ENCODE measurements at places on chromosomes 1 and 21.

GRCh38 chr1:186155594-186155993, 219.5 kb downstream of the TPR start:
- DNase-seq = peak; percentile 70

- no peak for DNase-seq
Measured at GRCh38 chr1:69987881-69988280, 217.5 kb downstream of the LRRC40 start.

GRCh38 chr1:11835441-11836225, 11.9 kb downstream of the NPPA start:
- no peak for DNase-seq

DNA sequence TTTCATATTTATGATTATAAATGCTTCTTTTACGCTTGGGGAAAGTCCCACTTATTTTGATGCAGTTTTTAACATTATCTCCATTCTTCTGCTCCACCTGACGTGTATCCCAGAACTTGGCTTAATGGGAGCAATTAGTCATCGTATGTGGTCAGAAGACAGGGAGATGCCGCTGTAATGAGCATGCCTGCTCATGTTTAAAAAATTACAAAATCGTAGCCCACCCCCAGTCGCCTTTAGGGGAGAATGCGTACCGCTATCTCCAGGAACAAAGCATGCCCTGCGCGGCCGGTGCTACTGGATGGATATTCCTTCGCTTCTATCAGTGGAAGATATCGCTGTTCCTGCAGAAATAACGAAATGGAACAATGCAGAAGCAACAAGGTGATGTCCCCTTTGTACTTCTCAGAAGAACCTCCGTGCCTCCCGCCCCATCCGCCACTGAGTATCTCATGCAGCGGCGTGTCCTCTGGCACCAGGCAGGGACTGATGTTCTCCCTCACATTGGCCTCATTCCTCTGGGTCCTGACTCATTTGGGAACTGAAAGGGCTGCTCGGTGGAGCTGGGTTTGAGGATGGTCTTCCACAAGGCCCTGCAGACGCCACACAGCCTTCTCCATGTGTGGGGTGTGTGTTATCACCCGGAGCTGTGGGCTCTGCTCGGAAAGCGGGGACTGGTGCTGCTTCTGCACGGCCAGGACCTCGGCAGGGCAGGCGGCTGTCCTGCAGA, 116.3 kb upstream of the COL6A1 start:
- peak; percentile 78 for DNase-seq

DNA sequence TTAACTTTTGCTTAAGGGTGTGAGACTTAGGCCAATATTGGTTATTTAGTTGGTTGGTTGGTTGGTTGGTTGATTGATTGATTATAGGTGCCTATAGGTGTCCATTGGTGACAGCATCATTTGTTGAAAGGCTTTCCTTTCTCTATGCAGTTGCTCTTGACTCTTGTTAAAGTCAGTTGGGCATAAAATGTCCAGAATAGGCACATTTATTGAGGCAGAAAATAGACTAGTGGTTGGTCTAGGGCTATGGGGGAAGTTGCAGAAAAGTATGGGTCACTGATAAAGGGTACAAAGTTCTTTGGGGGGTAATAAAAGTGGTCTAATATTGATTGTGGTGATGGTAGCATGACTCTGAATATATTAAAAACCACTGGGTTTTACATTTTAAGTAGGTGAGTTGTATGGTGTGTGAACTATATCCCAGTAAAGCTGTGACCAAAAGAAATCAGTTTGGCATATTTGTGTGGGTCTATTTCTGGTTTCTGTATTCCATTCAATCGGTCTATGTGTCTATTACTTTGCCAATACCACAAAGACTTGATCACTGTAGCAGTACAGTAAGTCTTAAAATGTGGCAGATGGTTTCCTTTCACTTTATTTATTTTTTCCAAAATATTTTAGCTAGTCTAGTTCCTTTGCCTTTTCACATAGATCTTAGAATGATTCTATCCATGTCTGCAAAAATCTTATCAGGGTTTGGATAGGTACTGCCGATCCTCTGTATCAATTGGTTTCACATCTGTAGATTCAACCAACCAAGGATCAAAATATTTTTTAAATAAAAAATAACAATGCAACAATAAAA, 63.0 kb downstream of the ATP1A1 start:
- DNase-seq = no peak

- no peak for DNase-seq
Measured at GRCh38 chr1:160768295-160768657, 27.7 kb upstream of the LY9 start.

Data from GM03348 (cell line).